ENCODE measurements at places on chromosomes 12 and 14.
A peak's percentile ranks its signal among the peaks of the same experiment; 100 is the strongest.

GRCh38 chr12:113815031-113815430 is 151.1 kb downstream of the RBM19 start:
- no peak for DNase-seq

- no peak for DNase-seq
Observed at GRCh38 chr12:106296179-106296877, 6.2 kb upstream of the TCP11L2 start.

DNA sequence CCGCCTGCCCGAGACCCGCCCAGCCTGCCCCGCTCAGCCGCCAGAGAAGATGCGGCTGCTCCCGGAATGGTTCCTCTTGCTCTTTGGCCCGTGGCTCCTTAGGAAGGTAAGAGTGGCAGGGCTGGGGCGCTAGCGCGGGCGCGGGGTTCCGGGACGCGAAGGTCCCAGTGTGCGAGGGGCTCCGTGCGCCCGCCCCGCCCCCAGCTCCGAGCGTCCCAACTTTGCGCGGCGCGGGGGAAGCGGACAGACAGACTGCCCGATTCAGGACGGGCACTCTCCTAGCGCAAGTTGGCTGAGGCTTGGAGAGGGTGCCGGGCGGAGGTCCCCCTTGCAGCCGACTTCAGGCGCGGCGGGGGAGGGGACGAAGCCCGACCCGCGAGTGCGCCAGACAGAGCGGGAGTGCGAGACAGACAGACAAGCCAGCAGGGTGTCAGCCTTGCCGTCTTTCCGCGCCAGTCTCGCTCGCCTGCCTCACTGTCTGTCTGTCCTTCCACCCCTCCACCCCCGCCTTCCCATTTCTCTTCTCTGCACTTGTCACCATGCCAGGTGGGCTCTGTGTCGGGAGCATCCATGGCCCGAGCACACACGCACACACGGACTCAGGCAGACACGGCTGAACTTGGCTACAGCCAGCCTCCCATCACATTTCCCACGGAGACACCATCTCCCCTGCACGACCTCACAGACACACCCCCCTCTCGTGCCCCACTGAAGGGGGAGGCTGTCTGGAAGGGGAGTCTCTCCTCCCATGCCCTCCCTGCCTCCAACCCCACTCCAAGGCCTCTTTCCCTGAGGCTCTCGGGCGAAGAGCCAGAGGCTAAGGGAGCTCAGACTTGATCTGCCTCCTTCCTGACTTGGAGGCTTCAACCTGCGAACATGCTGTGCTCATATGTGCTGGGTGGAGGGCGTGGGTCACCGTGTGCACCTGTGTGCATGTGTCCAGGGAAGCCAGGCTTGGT is 606 bp downstream of the NXPH4 start:
- DNase-seq, result peak; percentile 6

DNA sequence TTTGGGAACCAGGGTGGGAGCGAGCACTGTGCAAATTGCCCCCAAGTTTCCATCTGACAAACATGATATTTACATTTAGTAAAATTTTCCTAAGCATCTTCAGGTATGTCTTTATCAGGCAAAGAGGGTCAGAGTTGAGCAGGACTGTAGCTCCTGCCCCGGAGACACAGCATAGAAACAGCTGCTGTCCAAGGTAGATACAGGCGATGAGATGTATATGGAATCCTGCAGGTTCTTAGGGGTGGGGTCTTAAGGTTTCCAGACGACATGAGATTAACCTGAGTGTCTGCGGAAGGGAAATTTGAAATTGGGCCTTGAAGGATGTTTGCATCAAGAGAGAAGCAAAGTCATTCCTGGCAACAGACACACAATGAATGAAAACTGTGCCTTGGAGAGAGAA is 998.8 kb downstream of the AACS start:
- DNase-seq, result no peak

- no peak for DNase-seq
Observed at GRCh38 chr12:81381951-81382350, 304.1 kb downstream of the ACSS3 start.

DNA sequence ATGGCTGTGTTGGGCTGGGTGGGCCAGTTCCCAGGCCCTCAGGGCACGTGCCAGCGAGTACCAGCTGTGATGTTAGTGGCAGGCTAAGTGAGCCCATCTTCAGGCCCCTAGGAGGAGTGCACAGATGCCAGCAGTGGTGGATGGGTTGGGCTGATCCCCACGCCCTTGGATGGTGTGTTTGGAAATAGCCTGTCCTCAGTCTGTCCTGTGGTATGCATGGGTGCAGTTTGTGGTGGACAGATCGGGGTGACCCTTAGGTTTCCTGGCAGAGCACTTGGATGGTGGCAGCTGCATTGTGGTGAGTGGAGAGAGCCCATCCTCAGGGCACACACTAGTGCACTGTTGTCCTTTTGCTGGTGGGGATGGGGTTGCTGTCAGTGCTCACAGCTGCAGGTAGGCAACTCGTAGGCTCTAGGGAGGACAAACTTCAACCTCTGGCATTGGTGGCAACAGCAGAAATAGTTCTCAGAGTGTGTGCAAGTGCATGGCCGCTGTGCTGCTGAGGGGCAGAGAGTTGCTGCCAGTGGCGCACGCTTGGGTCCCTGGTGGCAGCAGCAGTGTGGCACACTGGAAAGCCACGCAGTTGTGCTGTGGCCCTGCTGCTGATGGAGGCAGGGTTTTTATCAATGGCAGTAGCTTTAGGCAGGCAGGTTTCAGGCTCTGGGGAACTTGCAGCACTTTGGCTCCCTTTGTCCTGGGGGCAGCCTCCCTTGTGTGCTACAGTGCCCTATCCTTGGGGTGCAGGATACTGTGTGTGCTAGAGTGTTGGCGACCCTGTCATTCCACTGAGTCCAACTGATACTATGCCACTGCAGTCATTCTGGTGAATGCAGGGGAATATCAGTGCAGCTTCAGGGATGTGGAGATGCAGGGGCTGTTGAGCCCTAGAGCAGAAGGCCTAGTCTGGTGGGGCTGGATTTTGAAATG is 65.5 kb downstream of the FBXO33 start:
- no peak for DNase-seq

DNA sequence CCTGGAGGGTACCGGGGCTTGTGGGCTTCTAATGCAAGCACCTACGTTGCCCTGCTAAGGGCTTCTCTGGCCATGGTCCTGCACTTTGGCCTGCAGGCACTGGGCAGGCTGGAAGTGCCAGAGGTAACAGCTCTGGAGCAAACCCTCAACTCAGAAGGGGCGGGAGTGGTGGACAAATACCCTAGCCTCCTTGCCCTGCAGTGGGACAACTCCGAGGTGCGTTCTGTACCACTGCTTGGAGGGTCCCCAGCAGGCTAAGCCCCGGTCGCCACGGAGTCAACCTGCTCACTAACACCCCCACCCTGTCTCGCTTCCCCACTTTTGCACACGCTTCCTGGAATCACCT is 20.4 kb upstream of the BEGAIN start:
- DNase-seq, result no peak

DNA sequence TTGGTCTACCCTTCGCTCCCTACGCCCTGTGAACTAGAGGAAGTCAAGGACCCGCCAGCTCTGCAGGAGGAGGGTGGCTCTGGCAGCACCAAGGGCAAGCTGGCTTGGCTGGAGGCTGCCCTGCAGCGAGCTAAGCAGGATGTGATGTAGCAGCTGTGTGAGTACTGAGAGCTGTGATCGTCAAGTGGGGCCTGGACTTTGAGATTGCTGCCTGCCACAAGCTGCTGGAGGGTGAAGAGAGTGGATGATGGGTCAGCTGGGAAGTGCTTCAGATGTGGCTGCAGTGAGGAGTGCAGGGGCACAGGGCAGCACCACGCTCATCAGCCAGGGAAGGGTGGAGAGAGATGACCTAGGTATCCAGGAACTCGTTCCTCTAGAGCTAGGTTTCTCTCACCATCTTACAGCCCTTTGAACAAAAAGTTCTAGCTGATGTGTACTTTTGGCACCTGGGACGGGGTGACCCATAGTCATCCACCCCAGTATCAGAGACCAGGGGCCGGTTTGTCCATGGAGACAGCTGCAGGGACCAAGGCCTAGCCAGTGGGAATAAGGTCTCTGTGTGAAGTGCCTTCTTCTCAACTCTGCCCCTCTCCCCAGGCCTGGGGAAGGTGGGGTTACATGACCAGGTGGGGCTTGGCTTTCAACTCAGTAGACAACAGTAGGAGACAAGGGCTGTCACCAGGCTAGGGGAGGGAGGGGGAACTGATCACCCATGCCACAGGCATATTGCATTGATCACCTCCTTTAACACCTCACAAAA is 3.2 kb downstream of the KRT86 start:
- DNase-seq, result no peak

GRCh38 chr12:14723763-14724162 is 27.4 kb upstream of the GUCY2C start:
- DNase-seq, result peak; percentile 12

GRCh38 chr14:104724981-104725771 is 1.1 kb downstream of the ADSS1 start:
- peak; percentile 34 for DNase-seq

- no peak for DNase-seq
Observed at GRCh38 chr12:114237230-114237629, 168.7 kb downstream of the TBX5 start.

DNA sequence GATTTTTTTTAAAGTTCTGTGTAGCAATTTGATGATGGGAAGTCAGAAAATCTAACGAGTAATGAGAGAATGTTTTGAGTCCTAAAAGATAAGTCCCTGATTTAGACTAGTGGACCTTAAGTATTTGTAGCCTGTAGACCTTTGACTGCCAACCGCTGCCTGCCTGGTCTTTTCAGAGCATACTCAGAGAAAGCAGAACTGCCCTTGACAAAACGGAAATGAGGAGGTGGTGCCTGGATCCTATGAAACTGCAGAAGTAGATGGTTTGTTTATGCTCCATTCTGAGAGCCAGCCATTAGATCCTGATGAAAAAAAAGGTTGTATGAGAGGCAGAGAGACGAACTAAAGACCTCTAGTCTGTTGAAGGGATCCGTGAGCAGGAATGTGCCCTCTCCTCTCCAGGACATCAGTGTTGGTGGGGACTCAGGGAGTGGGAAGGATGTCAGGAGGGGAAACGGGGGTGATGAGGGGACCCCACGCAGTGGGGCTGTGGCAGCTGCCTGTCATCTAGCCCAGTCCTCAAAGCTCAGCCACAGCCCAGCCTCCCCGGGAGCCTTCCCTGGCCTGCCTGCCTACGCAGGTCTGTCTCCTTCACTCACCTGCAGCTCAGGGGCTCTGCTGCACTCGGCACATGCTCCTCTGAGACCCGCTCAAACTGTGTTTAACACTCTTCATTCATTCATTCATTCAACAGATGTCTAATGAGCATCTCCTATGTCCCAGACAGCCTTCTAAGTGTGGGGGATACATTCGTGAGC is 447.5 kb downstream of the AACS start:
- DNase-seq, result no peak

GRCh38 chr12:55933799-55934742 is 3.1 kb downstream of the DGKA start:
- no peak for DNase-seq

GRCh38 chr12:82996168-82996812 is 309.6 kb downstream of the TMTC2 start:
- DNase-seq, result no peak

- DNase-seq, result no peak
Observed at GRCh38 chr12:3662521-3662921, 90.4 kb downstream of the CRACR2A start.

DNA sequence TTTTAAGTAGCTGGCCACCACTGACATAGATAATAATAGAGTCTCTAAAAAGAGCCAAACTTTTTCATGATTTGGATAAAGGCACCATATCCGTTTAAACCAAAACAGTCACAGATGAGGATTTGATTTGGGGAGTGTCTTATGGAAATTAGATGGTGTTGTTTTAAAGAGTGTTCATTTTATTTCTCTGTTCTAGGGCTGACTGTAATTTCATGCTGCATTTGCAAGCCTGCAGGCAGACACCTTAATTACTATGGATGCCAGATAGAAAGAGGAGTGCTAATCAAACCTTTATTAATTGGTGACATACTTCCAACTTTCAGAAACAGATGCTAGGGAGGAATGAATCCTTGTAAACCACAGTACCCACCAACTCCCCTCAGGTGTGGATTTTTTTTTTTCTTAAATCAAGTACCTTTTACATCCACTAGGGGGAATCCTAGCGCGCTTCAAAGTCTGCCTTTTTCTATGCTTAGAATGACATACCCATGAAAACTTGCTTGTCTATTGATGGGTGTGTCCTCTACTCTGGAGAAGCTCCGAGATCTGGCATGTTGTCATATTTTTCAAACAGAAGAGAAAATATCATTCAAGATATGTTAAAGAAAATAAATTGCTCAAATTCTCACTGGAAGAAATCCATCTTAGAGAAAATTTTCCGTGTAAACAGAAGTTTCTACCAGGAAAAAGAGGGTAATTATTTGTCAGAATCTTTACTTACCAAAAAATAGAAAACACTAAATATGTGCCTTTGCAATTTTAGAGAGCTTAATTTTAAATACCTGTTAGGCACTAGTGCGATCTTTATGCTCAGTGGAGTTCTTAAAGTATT is 14.2 kb upstream of the PLXNC1 start:
- DNase-seq, result peak; percentile 65

- no peak for DNase-seq
Observed at GRCh38 chr12:120230326-120230973, 29.5 kb upstream of the RPLP0 start.

- no peak for DNase-seq
Observed at GRCh38 chr12:4483885-4484823, 38.5 kb upstream of the FGF6 start.

DNA sequence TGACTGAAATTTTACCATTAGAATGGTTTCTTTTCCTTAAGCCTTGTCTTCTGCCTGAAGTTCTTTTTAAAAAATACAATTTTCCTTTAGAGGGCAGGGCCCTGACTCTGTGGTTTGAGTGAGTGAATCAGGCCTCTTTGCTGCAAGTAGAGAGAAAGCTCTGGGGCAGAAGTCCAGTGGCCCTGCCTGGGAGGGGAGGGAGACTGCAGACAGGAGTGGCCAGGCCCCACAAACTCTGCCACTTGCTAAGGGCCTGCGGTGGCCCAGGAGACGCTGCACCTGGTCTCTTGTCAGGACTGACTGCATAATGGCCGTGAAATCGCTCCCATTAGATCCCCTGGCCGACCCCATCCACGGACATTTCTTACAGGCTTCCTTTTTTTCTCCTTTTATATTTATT is 25.5 kb downstream of the TSPAN11 start:
- no peak for DNase-seq

GRCh38 chr12:6384499-6385436 is 806 bp downstream of the LTBR start:
- no peak for DNase-seq

- no peak for DNase-seq
Observed at GRCh38 chr12:120292411-120292660, 633 bp upstream of the RNU4-2 start.

DNA sequence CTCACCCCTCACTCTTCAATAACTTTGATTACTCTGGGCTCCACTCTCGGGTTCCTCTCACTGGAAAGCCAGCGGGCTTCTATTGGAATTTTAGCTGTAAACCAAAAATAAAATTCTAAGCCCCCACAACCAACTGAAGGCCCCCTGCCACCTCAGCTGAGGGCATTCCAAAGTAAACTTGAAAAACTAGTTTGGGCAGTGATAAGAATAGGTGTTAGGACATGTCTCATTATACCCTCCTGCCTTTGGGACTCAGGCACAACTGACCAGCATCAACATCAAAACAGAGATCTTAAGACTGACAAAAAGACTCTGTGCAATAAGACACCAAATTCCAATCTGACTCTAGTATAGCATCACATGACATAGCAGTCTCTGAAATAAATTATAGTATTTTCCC is 11.9 kb upstream of the TSPAN9 start:
- no peak for DNase-seq

Data from NCI-H1694 (cell line).